NCI-H510A (cell line): ENCODE measurements at places on chromosomes 2 and 18.

DNA sequence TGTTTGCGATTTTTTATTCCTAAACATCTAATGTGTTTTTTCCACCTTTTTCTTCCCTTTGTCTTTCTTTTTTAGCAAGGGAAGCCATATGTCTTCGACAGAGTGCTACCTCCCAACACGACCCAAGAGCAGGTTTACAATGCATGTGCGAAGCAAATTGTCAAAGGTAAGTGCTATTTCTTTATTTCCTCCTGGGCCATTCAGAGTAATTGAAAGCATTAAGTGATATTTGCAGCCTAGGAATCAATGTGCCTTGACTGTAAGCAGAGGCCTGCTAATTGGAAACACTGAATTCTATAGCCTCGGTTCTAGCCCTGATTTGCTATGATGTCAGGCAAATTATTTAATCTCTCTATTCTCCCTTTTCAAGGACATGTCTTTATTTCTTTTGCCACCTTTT lies 47.0 kb downstream of the KIF5C start:
- DNase-seq: no peak

- no peak for DNase-seq
Observed at GRCh38 chr2:182077023-182077422, 91.4 kb downstream of the PPP1R1C start.

DNA sequence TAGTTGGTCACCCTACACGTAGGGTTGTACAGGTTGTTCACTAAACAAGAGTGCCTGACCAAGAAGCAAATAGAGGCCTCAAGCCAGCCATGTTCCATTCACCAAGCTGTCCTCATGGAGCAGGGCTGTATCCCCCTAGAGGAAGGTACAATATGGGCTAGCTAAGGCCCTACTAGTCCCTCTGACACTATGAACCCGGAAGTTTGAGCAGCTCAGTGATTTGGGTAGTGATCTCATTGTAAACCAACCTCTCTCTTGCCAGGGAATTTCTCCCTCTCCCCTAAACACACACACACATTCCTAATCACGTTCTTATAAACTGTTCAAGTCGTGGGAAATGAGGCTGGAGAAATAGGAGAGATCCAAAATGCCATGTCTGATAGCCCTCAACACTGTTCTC lies 6.7 kb upstream of the CYS1 start:
- DNase-seq: no peak

DNA sequence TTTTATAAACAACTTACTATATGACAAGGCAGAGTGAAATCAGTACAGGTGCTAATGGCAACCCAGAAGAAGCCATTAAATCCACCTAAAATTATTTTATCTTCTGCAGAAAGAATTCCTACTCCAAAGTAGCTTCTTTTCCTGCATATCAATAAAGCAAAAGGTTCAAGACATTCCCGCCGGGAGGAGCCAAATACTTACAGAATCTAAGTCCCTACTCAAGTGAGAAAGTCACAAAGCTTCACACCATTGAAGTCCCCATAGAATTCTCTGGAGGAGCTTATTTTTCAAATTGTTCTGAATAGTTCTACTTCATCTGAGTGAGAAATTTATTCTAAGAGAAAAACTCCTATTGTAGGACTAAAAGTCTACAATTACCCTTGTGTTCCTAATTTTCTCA lies 233.7 kb upstream of the HNRNPA3 start:
- no peak for DNase-seq

DNA sequence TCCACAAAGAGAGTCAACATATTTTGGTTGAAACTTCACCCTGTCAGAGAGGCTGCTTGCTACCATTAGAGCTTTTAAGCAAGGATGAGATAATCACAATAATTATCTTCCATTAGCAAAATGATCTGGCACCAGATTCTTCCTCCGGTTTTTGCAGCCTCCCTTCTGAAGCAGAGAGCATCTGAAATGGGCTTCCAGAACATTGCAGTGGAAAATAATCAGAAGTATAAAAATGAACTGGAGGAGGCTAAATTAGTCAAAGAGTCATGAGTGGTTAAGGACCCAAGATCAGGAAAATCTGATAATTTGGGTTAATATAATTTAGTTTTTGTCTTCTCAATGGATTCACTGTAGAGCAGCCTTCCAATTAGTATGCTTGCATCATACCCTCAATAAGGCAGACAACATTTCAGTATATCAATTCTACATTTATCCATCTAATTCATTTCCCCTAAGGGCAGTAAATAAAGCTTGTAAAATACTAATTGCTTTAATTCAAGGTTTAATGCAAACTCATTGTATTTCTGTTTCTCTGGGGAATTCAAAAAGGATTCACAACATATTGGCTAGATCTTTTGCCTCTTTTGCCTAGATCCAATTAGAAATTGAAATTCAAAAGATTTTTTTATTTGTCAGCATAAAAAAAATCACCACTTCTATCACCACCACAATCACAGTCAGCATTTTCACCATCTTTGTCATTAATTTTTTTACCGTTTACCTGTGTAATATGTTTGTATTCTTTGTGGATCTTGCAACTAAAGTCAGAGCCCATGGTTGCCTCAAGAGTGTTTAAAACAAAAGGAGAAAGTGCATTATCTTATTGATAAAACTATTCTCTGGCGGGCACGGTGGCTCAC lies 537.2 kb upstream of the DCC start:
- DNase-seq: no peak

DNA sequence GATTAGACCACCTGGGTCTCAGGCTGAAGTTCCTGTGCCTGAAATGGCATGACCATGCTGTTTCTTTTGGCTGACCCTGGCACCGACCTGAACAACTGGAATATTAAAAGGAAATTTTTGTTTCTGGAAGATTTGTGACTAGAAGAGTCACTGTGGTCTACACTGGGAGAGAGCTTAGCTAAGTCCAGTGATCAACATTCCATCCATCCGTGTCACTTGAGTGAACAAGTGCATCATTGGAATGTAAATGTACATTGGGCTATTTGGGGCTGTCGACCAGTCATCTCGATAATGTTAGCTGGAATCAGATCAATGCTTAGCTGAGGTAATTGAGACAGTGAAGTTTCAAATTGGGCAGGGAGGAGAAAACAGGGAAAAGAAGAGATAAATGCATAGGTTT lies 95.4 kb upstream of the CCDC85A start:
- no peak for DNase-seq

- DNase-seq: no peak
Observed at GRCh38 chr2:125596612-125597011, 1059.3 kb upstream of the GYPC start.
